ENCODE measurements at places on chromosomes 16 and 17. TPM values are rescaled to one million over a fixed set of nuclear protein-coding genes. Genes with fewer than 3 reads are reported as not detected.
A peak's percentile ranks its signal among the peaks of the same experiment; 100 is the strongest.

The CDH13 gene
- total RNA-seq = 4.8 TPM

The HSD3B7 gene
- total RNA-seq = 5.8 TPM

- H3K27me3 ChIP-seq = no peaks in the 10 kb centered on the region
- H3K36me3 ChIP-seq = no peaks in the 10 kb centered on the region
- peak; percentile 35 for DNase-seq
- no peak overlapping the region for H3K4me3 ChIP-seq
- no peak overlapping the region for H3K27ac ChIP-seq
Observed at GRCh38 chr17:10612957-10613744, 44.0 kb downstream of the MYH3 start.

- H3K27me3 ChIP-seq = no peaks in the 10 kb centered on the region
- no peak for DNase-seq
- H3K4me1 ChIP-seq = no peaks in the 10 kb centered on the region
- H3K27ac ChIP-seq = no peak overlapping the region
- no peak overlapping the region for H3K4me3 ChIP-seq
- no peaks in the 10 kb centered on the region for H3K36me3 ChIP-seq
Observed at GRCh38 chr16:84022644-84023043, 20.0 kb downstream of the SLC38A8 start.

DNA sequence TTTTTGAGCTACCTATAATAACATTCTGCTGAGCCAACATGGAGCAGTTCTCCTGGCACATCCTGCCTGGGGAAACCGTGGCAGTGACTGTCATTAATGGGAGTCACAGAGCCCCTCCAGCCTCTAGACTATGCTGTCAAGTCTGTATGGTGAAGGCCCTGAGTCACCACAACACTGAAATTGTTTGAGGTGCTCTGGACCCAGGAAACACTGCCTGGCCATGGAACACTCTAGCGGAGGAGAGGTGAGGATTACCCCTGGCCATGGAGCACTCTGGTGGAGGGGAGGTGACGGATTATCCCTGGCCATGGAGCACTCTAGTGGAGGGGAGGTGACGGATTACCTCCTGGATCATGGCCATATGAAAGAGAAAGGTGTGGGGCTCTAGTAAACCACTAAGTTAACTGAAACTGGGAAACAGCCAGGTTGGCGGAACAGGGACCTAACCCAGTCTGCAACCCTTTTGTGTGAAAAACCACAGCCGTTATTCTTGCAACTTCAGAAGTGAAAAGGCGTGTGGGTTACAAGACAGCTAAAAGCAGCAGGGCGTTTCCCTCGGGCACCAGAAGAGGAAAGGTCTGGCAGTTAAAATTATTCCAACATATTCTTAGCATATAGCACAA is 156.7 kb downstream of the KCNJ12 start:
- no peak overlapping the region for H3K4me3 ChIP-seq
- no peak for DNase-seq
- H3K27me3 ChIP-seq = no peaks in the 10 kb centered on the region
- H3K27ac ChIP-seq = no peak overlapping the region
- no peaks in the 10 kb centered on the region for H3K36me3 ChIP-seq

DNA sequence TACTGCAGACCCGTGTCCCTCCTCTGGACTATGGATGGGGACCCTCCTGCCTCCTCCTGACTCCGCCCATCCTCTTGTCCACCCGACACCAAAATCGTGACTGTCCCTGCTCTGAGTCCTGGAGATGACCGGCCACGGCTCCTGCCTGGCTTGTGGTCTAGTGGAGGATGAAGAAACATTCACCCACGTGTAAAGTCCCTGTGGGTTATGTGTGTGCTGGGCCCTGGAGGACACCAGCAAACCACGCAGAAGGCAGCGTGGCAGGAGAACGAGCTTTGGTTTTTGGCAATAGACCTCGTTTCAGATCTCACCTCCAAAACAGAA is 11.9 kb downstream of the SPNS2 start:
- H3K36me3 ChIP-seq = no peaks in the 10 kb centered on the region
- no peak for DNase-seq
- no peak overlapping the region for H3K4me3 ChIP-seq

GRCh38 chr16:85994492-85995490 is 95.8 kb downstream of the IRF8 start:
- no peak for DNase-seq
- H3K4me3 ChIP-seq = no peak overlapping the region
- no peaks in the 10 kb centered on the region for H3K4me1 ChIP-seq
- H3K27me3 ChIP-seq = peaks cover 6% of the 10 kb centered on the region
- no peak overlapping the region for H3K27ac ChIP-seq
- H3K36me3 ChIP-seq = no peaks in the 10 kb centered on the region

- no peak for DNase-seq
- H3K27ac ChIP-seq = peak overlapping the region; percentile 46
- no peaks in the 10 kb centered on the region for H3K27me3 ChIP-seq
- H3K4me1 ChIP-seq = peaks cover 16% of the 10 kb centered on the region
Observed at GRCh38 chr16:61836804-61837393, 199.3 kb downstream of the CDH8 start.
